ENCODE measurements at places on chromosomes 2 and 18.
A peak's percentile ranks its signal among the peaks of the same experiment; 100 is the strongest.

DNA sequence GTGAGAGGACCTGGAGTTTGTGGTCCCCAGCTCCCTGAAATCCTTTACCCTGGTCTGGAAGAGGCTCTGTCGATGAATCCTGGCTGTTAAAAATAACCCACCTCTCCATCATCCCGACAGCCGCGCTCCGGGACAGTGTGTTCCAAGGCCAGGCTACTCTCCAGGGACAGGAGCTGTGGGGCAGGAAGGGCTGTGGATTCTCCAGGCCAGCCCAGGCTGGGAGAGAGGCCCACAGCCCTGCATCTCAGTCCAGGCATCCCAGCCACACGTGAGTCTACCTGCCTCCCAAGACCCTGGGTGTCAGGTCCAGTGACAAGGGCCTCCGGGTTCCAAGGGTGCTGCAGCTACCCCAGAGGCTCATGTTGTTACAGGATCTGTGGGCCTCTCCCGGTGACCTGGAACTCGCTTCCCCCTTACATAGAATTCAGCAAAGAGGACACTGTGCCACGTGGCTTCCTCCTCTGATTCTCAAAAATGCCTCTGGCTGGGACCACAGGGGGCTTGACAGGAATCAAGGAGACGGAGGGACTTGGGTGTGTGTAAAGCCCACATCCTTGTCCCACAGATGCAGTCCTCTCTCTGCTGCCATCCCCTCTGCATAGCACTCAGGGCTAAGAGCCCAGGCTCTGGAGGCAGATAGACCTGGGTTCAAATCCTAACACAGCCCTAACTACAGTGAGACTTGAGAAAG is 17.3 kb downstream of the ADRA2B start:
- DNase-seq = no peak

- no peak for DNase-seq
These were observed 33.2 kb downstream of the B3GNT2 start for GRCh38 chr2:62229082-62229605.

- DNase-seq = no peak
These were observed 60.2 kb downstream of the LYPD6B start for GRCh38 chr2:149098701-149099100.

GRCh38 chr2:239881031-239881471 is 144.1 kb downstream of the NDUFA10 start:
- DNase-seq = no peak

DNA sequence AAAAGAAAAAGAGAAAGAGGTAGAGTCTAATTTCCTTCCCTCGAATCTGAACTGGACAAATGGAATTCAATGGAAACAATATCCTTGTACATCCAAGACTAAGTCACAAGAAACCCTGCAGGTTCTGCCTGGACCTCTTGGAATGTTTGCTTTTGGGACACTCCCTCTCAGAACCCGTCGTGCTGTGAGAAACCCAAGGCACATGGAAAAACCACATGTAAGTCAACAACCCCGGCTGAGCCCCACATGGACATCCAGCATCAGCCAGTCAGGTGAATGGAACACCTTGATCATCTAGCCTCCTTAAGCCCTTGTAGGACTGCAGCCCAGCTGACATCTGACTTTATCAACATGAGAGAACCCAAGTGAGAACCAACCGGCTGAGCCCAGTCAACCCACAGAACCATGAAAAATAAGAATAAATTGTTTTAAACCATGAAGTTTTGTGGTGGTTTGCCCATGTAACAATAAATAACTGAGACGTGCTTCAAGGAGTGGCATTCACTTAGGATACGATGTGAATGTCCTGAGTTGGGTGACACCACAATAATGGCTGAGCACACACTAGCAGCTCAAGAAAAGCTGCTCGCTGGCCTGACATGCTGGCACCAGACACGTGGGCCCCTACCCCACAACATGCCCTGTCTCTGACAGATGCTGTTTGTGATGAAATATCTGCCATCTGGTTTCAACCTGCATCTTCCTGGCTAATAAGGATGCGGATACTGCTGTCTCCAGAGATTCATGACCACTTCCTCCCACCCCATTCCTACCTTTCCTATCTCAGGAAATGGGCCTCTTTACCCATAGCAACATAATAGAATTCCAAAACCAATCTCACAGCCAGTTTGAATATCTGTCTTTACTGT is 28.8 kb downstream of the PKDCC start:
- no peak for DNase-seq

- no peak for DNase-seq
These were observed 5.3 kb downstream of the ONECUT2 start for GRCh38 chr18:57440331-57441070.

DNA sequence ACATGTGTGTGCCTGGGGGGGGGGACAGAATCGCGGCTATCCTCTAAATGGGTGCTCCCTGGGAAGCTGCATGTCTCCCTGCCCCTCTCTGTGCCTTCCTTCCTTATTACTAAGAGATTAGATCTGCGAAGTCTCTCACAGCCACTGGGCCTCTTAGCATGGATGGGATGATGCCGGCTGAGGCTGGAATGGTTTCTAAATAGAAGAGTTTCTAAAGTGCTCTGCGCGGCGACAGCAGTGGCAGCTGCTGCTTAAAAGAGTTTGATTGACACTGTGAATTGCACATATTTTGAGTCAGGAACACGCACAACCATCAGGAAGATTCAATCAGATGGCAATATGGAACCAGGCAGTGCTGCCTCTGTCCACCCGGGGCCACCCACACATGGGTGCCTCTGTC is 163.8 kb downstream of the CLIP4 start:
- no peak for DNase-seq

GRCh38 chr2:215847718-215848117 is 165.6 kb downstream of the MREG start:
- DNase-seq = no peak

- DNase-seq = no peak
These were observed 61.9 kb downstream of the ASAP2 start for GRCh38 chr2:9268301-9269080.

DNA sequence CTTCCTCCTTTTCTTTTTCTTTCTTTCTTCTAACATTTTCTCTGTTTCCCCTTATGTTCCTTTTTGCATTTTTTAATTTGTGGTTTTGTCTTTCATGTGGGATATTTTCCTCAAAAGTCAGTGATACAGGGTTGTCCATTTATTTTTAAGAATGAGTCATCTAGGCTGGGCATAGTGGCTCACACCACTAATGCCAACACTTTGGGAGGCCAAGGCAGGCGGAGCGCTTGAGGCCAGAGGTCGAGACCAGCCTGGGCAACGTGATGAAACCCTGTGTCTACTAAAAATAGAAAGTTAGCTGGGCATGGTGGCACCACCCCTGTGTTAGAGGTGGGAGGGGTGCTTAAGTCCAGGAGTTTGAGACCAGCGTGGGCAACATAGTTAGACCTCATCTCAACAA is 35.8 kb downstream of the KATNAL2 start:
- DNase-seq = no peak

DNA sequence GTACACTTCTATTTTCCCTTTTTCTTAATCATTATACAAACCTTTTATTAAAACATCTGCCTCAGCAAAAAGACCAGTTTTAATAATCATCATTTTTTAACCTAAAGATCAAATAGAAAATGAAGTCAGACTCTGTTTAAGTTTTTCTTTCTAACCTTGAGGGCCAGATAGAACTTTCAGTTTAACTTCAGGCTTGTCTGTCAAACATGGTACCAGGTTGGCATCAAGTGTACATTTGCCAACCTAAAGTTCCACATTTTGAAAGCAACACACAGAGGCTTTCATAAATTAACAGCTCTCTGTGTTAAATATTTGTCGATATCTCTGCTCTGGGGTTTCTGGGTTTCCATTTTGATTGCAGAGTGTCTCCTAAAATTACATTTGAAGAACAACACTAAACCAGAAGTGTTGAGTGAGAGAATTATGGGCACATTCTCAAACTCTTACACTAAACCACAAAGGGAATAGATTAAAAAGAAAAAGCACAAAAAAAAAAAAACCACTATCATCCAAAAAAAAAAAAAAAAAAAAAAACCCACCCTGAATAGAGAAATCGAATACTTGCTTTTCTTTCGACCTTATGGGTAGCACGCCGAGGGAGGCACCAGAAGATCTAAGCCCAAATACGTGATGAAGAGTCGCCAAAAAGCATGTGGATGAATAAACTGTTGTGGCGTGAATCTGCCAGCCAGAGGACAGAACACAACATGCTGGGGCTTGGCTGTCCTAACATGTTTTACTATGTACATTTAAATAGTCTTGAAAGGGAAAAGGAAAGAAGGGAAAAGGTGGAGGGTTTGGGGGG is 166.2 kb downstream of the TCF4 start:
- DNase-seq = no peak

GRCh38 chr2:98744595-98744994 is 13.7 kb upstream of the MGAT4A start:
- DNase-seq = no peak

- no peak for DNase-seq
These were observed 22.6 kb downstream of the STK17B start for GRCh38 chr2:196148736-196149135.

GRCh38 chr18:50862401-50862800 is 16.5 kb upstream of the ME2 start:
- DNase-seq = no peak

DNA sequence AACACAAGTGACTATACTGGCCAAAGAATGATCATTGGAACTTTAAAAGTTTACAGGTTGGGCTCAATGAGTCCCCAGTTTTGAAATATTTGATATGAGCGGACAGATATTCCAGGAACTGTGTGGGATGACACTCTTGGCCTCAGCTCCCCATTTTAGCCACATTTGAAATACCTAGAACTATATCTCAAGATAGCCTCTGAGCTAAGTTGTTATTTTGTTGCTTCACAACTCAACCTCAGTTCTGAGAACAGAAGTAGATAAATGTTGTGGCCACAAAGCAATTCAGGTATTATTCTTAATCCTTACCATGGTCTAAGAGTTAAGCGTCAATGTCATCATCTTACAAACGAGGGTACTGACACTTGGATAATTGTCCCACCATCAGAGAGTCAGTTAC is 172.2 kb upstream of the SETBP1 start:
- DNase-seq = no peak

DNA sequence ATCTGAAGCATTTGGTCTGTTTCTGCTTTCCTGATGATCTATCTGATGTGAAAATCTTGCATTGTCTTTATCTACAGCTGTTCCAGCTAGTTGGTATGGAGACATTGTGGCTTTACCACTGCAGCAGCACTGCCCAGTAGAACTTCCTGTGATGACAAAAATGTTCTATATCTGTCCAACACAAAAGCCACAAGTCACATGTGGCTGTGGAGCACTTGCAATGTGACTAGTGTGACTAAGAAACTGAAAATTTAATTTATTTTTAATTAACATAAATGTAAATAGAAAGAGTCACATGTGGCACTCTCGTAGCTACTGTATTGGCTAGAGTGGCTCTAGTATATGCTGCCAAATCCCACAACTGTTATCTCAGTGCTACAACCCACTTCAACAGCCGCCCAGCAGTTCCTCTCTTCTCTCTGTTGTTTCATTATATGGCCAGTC is 425.7 kb downstream of the SETBP1 start:
- peak; percentile 11 for DNase-seq

GRCh38 chr2:62197925-62198633 is 2.2 kb downstream of the B3GNT2 start:
- DNase-seq = no peak

GRCh38 chr2:218012284-218012683 is 9.5 kb upstream of the TNS1 start:
- DNase-seq = no peak

GRCh38 chr18:8073167-8073566 is 506.1 kb downstream of the PTPRM start:
- DNase-seq = no peak

GRCh38 chr18:50372743-50373142 is 2.1 kb upstream of the SKA1 start:
- no peak for DNase-seq

GRCh38 chr2:119856469-119856901 is 96.8 kb downstream of the PTPN4 start:
- peak; percentile 8 for DNase-seq

DNA sequence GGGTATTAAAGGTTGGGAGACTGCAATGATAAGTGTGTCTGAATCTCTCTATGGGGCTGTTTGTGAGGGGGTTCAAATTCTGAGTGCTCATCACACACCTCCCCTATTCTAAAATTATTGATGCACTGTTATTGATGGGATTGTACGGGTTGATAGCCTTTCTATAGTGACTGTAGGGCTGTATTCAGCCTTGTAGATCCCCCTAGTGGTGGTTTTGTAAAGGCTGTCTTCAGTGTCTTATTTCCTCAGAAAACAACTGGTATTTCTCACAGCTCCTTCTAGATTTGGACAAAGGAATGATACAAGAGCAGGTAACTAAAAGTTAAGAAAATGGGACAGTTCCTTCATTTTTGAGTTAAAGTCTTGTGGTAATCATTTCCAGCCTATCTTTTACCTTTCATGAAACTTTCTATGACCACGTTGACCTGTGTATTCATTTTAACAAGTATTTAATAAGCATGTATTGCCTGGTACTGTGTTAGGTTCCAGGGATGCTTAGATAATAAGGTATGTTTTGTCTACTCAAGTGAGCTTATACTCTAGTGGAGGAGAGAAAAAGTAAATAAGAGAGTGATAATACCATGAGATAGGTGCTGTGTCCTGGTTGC is 21.2 kb downstream of the SMAD4 start:
- DNase-seq = no peak

- no peak for DNase-seq
These were observed 261.8 kb upstream of the LINC00305 start for GRCh38 chr18:64410685-64411084.

DNA sequence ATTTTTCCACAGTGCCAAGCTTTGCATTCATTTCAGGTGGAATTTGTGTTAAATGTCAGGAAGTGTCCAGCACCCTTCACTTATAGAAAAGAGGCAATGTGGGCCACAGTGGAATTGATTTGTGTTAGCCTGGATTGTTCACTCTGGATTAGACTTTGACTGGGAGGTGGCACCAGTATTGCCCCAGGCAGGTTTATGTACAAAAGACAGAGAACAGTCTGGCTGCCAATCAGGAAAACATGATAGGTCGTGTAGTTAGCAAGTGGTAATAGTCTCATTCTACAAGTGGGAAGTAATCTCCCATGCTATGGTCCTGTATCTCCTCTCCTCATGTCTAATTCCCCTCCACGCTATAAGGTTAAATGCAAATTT is 45.6 kb downstream of the RAB27B start:
- no peak for DNase-seq

- no peak for DNase-seq
These were observed 636.8 kb upstream of the LINC00305 start for GRCh38 chr18:64785686-64786085.

- DNase-seq = no peak
These were observed 54.4 kb downstream of the VAPA start for GRCh38 chr18:9968081-9968848.

- DNase-seq = no peak
These were observed 33.2 kb upstream of the CXXC1 start for GRCh38 chr18:50320719-50321118.

DNA sequence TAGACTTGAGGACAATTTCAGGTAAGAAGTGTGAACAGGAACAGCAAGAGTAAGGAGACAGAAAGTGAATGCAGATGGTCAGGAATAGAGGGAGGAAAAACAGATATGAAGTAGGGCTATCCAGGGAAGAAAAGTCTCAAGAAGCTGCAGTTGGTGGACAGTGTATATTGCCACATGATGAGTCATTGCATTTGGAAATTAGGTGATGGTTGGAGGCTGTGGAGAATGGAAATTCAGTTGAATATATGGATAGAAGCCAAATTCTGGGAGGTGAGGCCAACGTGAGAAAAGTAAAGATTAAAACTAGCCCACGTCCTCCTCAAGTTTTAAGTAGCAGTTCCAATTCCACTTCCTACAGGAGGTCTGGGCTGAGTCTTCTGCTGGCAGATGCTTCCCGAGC is 158.4 kb downstream of the UBE2E3 start:
- no peak for DNase-seq

Measured in CMK (cell line).